Hindlimb muscle (tissue), 1 donor: ENCODE measurements at places on chromosomes 4 and X. TPM values are rescaled to one million over a fixed set of nuclear protein-coding genes. Genes with fewer than 3 reads are reported as not detected.

The UGT2A1 gene
- not detected for polyA plus RNA-seq

The BMP3 gene
- 0.34 TPM for polyA plus RNA-seq

The RIPPLY1 gene
- polyA plus RNA-seq = not detected

The EPGN gene
- not detected for polyA plus RNA-seq

The RBM41 gene
- 8.9 TPM for polyA plus RNA-seq

GRCh38 chrX:120769576-120770341 lies 105.9 kb downstream of the CT47B1 start:
- no peak for DNase-seq

DNA sequence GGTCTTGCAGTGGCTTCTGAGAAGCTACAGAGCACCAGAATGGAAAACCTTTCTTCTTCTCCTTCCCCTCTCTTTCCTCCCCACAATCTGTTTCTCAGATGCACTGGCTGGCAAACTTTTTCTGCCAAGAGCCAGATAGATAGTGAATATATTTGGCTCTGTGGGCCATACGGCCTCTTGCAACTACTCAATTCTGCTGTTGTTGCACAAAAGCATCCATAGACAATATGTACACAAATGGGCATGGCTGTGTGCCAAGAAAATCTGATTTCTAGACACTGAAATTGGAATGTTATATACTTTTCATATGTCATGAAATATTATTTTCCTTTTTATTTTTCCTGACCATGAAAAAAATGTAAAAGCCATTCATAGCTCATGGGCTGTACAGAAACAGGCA lies 3.1 kb downstream of the PHEX start:
- no peak for DNase-seq

GRCh38 chrX:154399527-154400368 lies 1.6 kb downstream of the RPL10 start:
- DNase-seq = no peak

DNA sequence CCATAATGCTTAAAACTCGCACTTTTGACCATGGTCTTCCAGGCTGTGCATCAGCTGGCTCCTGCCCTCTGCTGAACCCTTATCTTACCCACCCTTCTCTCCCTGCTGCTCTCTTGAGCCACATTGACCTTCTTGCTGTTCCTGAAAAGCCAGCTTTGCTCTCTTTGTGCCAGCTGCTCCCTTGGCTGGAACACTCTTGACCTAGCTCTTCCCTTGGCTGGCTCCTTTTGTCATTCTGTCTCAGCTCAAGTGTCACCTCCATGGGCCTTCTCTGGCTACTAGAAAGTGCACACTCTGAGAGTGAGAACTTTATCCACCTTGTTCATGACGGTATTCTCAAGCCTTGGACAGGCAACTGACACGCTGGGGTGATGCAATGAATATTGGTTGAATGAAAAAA lies 112.1 kb downstream of the MGST2 start:
- no peak for DNase-seq

GRCh38 chrX:18617407-18617750 lies 54.5 kb downstream of the RS1 start:
- no peak for DNase-seq

GRCh38 chrX:41421071-41421729 lies 25.9 kb upstream of the NYX start:
- DNase-seq = no peak

GRCh38 chr4:29770627-29771026 lies 949.5 kb upstream of the PCDH7 start:
- DNase-seq = no peak

DNA sequence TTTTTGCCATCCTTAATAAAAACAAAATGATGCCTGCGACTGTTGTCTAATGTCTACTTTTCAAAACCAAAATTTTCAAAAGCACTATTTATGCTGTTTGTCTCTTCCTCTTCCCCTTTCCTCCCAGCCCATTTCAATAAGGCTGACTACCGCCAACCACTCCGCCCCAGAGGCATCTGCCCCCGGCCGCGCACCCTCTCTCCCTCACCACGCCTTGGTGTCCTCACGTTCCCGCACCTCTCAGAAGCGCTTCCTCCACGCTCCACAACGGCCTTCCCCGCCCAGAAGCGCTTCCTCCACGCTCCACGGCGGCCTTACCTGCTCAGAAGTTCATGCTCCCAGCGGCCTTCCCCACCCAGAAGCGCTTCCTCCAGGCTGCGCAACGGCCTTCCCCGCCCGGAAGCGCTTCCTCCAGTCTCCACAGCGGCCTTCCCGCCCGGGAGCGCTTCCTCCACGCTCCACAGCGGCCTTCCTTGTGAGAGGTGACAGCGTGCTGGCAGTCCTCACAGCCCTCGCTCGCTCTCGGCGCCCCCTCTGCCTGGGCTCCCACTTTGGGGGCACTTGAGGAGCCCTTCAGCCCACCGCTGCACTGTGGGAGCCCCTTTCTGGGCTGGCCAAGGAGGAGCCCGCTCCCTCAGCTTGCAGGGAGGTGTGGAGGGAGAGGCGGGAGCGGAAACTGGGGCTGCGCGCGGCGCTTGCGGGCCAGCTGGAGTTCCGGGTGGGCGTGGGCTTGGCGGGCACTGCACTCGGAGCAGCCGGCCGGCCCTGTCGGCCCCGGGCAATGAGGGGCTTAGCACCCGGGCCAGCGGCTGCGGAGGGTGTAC lies 490.4 kb upstream of the ZFP42 start:
- DNase-seq = no peak

DNA sequence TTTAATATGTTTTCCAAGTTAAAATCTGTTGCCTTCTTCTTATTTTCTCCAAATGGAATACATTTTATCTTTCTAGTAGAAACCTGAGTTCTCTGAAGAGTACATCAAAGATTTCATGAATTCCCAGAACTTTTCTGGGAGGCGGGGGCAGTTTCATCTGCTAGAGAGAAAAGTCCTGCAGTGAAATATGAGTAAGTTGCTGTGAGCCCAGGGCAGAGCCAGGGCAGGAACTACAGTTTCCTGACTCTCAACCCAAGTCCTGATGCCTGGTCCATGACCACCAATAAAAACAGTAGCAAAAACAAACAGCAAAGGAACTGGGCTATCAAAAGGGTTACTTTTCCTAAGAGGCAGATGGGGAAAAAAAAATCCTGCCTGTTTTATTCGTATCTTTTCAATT lies 239.4 kb upstream of the CTSO start:
- DNase-seq = no peak

GRCh38 chr4:177791188-177791587 lies 349.0 kb upstream of the AGA start:
- no peak for DNase-seq
